ENCODE measurements at places on chromosomes 5 and 9. TPM values are rescaled to one million over a fixed set of nuclear protein-coding genes. Genes with fewer than 3 reads are reported as not detected.

DNA sequence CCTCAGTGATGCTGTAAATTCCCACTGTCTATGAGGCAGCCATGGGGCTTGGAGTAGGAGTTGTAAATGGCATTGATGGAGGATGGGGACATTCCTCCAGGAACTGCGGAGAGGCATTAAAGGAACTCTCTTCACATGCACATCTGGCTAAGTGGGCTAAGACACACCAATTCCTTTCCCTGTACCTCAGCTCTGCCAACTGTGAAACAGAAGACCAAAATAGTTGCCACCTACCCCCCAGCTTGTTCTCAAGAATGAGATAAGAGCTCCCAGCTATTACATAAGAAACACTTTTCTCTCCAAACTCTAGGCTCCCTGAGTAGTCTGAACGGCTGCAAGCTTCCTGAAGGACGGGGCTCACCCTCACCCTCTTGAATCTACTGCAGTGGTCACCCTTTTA lies 144.6 kb upstream of the SLC30A5 start:
- DNase-seq = no peak

GRCh38 chr5:1007681-1008450 lies 736 bp upstream of the NKD2 start:
- no peak for DNase-seq

DNA sequence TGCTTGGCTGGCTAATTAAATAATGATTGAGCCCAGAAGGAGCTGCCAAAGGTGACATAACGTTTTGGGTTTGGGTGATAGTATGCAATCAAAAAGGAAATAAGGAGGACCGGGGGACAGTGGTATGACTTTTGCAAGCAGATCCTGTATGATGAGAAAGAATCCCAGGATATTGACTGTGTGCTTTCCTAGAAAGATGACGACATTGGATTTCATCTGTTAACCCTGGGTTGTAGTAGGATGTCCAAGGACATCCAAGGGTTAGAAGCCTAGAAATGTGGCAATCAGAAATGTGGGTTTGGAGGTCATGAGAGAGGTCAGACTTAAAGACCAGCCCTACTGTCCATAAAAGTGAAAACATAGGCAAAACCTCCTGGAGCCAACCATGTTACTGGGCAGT lies 50.3 kb upstream of the HMHB1 start:
- no peak for DNase-seq

DCAF12 gene
- polyA plus RNA-seq = 60.6 TPM

DNA sequence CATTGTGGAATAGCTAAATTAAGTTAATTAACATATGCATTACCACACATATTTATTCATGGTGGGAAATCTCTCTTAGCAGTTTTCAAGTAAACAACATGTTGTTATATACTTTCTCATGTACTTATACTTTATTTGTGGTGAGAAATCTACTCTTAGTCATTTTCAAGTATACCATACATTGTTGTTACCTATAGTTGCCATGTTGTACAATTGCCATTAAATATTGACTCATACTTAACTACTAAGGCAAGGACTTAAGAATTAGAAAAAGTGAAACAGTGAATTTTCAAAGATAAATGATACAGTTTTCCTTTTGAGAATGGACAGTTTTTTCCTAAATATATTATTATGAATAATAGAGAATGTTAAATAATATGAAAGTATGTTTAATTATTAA lies 27.7 kb downstream of the UGCG start:
- no peak for DNase-seq

DNA sequence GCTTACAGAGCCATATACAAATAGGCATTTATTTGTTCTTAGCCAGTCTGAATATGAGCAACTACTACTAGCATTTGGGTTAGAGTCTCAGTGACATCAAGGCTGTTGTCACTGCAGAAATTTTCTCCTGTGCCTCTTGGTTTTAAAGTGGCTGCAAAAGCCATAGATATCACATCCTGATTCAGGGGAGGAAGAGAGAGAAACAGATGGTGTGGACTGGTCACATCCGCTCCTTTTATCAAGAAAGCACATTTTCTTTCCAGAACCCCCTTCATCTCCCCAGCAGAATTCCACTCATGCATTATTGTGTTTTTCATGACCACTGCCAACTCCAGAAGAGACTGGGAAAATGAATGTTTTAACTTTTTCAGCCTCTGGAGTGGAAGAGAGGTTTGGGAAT lies 69.8 kb downstream of the PTTG1 start:
- no peak for DNase-seq

LPAR1 gene
- 25.5 TPM for polyA plus RNA-seq

- DNase-seq = no peak
These were observed 29.5 kb downstream of the PFDN1 start for GRCh38 chr5:140273401-140273877.

SCGB3A2 gene
- not detected for polyA plus RNA-seq

C9 gene
- 0.26 TPM for polyA plus RNA-seq

DNA sequence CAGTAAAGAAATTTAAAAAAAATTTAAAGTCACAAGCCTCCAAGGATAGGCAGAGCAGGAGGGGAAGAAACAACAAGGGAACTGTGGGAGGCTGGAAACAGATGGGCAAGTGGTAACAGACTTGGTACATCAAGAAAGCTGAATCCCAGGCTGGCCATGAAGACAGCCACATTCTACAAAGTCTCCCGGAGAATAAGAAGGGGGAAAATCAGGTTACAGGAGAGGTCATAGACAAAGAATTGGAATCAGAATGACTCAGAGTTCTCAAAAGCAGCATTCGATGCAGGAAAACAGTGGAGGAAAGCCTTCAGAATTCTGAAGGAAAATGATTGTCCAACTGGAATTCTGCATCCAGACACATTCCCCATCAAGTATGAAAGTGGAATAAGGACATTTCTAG lies 129.7 kb downstream of the ADAMTS2 start:
- no peak for DNase-seq

- no peak for DNase-seq
These were observed 92.9 kb downstream of the TNC start for GRCh38 chr9:115024925-115025535.

GCNT4 gene
- 12.6 TPM for polyA plus RNA-seq

DNA sequence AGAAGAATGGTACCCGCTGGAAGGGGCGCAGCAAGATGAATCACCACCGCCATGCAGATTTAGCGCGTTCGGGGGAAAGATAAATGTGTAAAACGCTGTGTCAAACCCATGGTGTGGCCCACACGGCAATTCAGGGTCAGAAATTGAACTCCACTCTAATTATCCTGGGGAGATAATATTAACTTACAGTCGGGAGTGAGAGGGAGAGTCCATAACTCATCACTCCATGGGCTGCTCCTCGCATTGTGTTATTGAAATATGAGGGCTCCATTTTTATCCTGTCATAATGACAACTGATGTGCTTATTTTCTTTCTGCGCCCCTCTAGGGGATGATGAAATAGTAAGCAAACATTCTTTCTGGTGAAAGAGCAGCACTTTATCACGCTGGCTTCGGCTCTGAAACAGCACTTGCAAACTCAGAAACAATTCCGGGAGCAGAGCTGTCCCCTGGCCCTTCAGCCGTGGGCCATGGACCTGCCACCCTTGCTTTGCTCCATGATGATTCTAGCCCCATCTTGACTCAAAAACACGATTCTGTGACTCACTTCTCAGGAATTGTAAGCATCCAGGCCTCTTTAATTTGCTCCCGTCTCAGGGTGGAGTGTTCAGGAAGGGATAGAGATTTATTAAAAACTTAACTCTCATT lies 431.6 kb downstream of the IRX1 start:
- peak; percentile 7 for DNase-seq

ARSB gene
- polyA plus RNA-seq = 20.6 TPM

PDLIM7 gene
- polyA plus RNA-seq = 95.5 TPM

- no peak for DNase-seq
These were observed 151.8 kb downstream of the ENTREP1 start for GRCh38 chr9:69476797-69477196.

- DNase-seq = peak; percentile 40
These were observed 27.0 kb downstream of the AQP7 start for GRCh38 chr9:33375238-33375840.

DNA sequence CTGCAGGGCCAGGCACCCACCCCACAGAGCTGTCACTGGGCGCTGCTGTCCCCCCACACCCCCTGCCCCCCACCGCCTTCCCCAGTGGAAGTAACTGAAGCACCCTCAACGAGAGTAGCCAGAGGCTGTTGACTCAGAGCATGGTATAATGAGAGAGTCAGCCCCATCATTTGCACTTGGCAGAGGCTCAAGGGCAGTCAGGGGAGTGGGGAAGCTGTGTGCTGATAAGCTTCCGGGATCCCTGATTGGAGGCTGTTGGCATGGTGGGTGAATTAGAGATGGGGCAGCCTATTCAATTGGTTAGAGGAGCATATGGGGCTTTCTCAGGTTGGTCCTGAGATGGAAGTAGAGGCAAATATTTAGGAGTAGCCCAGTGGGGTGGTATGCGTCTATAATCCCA lies 77.1 kb upstream of the GOLM1 start:
- DNase-seq = no peak

- no peak for DNase-seq
These were observed 161.2 kb downstream of the FGF18 start for GRCh38 chr5:171580502-171581265.

PLAC8L1 gene
- 0.38 TPM for polyA plus RNA-seq

DNA sequence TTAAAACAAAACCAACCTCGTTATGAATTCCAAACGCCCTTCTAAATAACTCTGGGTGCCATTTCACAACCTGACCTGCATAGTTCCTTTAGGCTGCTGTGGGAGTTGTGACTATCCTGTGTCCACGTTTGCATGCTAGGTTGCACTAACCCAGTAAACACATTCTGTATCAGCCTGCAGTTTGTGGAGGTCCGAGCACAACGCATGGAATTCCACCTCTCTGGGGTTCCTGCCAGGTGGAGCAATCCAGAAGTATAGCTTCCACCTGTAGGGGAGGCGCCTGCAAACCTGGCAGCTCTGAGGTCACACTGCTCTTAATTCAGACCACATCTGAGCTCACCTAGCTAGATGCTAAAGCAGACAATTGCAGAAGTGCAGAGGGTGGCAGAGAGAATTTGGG lies 57.2 kb downstream of the MARCHF3 start:
- DNase-seq = no peak

- DNase-seq = no peak
These were observed 50.9 kb upstream of the ANKH start for GRCh38 chr5:14922456-14922855.

- DNase-seq = no peak
These were observed 116.6 kb upstream of the ABCA1 start for GRCh38 chr9:105044518-105044917.

OBP2B gene
- 0.17 TPM for polyA plus RNA-seq

- DNase-seq = no peak
These were observed 134.3 kb downstream of the MACROH2A1 start for GRCh38 chr5:135264451-135265440.

DNA sequence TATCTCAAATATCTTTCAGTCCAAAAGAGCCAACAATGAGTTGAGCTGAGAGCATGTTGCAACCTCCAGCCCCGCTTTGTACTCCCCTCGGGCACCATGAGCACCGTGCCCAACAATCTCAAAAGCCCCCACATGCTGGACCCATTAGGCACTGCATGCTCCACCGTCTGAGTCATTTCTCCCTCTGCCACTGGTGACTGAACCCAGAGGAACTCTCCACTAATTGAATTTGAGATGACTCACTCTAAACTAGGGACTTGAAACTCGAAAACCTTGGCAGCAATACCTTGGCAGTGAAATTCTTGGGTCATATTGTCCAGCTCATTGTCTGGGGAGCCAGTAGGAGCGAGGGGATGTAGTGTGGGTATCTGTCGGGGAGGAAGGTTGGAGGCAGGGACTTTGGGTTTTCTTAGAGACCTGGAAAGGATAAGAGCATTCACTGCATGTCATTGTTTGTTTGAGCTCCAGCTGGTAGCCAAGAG lies 49.9 kb upstream of the SLIT3 start:
- no peak for DNase-seq

GRCh38 chr5:82798676-82799075 lies 278.5 kb downstream of the TMEM167A start:
- DNase-seq = no peak

DNA sequence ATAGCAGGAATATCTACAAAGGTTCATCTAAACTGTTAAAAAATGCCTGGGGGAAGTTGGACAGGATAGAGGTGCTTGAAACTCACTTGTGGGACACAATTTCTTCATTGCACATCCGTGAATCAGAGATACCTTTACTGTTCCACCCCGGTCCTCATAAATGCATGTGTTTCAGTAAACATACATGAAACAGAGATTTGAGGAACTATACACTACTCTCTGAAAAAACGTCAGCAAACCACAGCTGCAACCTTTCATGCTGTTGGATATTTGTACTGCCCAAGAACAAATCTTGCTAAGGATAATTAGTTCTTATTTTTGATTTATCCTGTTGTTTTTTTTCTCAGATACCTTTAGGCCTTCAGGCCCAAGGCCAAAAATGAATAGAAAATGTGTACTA lies 337.3 kb downstream of the KDM4C start:
- DNase-seq = no peak

PCDHA1 gene
- 0.07 TPM for polyA plus RNA-seq

DNA sequence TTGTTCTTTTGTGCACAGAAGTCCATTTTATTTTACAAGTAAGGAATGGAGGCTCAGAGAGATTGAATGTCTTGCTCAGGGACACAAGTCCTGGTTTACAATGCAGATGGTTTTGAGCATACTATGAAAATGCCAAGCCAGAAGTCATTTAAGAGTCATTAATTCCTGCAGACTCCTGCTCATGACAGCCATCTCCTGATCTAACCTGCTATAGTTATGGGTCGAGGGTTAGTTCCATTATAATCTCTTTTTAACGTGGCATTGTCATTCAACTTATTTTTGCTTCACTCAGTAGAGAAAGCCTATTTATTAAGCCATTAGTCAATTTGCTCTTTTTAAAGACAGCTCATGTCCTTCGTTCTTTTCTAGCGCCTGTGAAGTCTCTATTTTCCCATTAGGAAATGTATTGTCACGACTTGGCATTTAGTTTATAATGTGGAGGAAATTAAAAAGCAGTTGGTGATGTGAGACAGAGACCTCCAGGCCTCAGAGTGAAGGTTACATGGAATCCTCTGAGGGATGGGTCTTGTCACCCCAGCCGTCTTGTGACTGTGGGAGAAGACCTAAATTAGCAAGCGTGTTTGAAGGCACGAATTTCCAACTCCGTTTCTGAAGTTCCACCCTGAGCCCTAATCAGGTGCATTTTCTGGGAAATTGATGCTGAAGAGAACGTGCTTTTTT lies 84.1 kb downstream of the ACTBL2 start:
- DNase-seq = no peak

PDZD2 gene
- polyA plus RNA-seq = 18.9 TPM

SH3TC2 gene
- 0.46 TPM for polyA plus RNA-seq

DNA sequence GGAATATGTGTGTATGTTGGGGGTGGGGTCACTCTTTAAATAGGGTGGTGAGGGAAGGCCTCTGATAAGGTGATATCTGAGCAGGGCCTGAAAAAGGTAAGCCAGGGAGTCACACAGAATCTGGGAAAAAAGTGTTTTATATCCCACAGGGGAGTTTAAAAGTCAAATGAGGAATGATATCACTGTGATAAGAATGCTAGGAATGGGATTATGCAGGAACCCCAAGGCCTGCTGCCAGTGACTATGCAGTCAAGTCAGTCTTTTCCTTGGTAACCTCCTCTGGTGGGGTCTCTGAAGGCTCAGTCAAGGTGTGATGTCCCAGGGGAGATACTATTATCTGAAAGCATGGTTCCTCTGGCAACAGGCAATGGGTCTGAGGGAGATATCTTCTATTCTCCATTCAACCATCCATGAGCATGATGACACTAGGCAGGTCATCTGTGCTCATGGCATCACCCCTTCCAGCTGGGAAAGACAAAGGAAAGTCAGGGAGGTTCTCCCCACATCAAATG lies 53.5 kb downstream of the GRIA1 start:
- no peak for DNase-seq
